ENCODE measurements at places on chromosomes 1 and 21.

DNA sequence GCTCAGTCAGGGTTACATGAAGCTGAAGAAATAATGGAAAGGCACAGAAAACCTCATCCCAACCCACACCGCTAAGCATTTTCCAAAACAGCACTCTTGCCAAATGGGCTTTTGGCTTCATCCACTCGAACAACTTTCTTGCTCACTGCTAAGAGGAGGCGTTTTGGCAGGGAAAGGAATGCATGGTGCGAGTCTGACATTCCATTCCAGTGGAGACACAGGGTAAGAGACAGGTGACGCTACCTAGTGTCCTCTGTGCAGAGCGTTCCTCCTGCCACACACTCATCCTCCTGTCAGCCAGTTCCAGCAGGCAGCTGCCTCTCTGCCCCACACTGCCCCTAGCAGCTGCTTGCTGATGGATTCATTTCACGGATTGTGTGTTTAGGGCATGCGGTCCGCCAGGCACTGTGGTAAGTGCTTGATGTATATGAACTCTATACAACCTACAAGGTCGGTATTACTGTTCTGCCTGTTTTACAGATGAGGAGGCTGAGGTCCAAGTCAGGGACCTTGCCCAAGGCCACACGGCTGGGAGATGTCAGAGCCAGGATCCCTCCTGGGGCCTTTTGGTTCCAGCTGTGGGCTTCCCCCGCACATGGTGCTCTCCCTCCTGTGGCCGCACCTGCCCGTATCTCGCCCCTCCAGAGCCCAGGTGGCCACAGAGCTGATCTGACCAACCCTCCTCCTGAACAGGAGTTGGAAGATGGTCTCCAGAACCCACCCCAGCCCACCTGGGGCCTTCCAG lies 25.7 kb upstream of the BACE2 start:
- peak; percentile 6 for DNase-seq

DNA sequence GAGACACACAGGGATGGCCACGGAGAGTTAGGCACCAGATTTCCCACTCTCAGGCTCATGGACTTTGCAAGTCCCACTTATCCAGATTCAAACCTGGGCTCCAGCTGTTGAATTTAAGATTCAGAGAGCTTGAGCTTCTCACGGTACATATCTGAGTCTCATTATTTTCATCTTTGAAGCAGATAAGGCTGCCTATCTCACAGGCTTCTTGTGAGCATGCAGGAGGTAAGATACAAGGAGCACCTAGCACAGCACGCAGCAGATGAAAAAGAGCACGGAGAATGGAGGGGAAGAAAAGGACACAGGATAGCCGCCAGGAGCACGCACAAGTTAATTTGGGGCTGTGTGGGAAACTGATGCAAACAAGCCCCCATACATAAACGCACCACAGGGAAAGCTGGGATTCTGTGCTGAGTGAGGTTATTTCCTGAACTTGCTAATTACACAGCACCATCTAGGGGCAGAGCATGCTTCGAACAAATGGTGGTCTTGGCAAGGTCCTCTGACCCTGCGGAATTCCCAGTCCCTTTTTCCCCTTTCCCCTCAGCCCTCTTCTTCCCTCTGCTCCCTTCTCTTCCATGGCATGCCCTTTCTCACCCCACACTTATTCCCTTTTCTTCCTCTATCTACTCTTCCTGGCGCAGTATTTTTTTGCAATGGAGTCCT lies 134.7 kb upstream of the VANGL1 start:
- DNase-seq: peak; percentile 22

DNA sequence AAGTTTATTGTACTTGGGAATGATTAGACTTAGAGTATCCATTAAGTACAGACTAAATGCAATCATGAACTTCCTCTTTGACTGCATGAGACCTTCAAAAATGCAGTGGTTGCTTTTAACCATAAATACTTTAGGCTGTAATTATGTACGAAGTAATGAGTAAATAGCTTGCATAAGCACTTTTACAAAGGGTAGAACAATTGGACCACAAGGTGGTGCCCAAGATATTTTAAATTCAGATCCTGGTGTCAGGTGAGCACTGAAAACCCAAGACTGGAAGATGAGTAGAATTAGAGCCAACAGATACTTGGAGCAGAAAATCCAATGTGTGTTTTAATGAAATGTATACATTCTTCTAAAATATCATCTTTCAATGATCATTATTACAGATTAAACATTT lies 43.4 kb upstream of the RHOU start:
- DNase-seq: peak; percentile 22

- DNase-seq: no peak
Observed at GRCh38 chr1:61238359-61238665, 156.0 kb downstream of the NFIA start.

DNA sequence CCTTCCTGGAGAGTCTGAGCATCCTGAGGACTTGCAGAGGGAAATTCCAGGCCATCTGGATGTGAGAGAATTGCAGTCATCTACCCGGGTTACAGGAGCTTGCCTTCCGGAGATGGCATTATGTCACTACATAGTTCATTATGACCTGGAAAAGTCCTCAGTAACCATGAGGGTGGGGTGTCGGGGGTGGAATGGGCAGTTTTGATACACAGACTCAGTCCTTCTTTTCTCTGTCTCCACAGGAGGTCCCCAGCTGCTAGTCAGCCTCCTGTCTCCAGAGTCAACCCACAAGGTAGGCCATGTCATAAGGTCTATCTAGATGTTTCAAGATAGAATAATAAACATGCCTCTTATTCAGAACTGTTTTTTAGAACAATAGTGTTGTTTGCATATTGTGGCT lies 268.2 kb upstream of the SGIP1 start:
- no peak for DNase-seq

GRCh38 chr1:116268211-116268610 lies 104.8 kb upstream of the ATP1A1 start:
- DNase-seq: no peak

DNA sequence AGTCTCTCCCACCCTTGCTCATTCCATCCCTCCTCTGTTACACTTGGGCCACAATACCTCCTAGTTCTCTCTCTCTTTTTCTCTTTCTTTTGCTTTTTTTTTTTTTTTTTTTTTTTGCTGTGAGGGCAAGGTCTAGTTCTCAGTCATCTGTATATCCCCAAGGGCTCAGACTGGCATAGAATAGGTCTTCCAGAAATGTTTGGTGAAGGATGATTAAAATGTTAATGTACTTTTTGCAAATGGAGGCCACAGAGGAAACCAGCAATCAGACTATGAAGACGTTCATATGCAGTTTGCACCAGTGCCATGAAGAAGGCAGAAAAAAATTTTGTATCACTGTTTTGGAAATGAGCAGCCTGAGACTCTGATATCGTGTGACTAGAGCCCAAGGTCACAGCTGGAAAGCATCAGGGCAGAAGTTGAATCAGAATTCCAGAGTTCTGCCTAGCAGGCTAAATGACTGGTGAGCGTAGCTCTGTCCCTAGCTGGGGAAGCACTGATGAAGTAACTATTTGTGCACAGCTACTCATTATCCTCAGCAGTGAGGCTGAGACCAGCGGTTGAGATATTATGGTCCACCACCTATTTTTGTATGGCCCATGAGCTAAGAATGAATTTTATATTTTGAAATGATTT lies 186.5 kb downstream of the TGFBR3 start:
- DNase-seq: peak; percentile 37

GRCh38 chr1:46342084-46342656 lies 1.6 kb downstream of the NSUN4 start:
- DNase-seq: peak; percentile 52

GRCh38 chr1:91606546-91607078 lies 106.0 kb downstream of the CDC7 start:
- no peak for DNase-seq

GRCh38 chr1:207335695-207336363 lies 14.4 kb downstream of the CD55 start:
- DNase-seq: no peak

- no peak for DNase-seq
Observed at GRCh38 chr1:236253918-236254637, 27.7 kb downstream of the ERO1B start.

DNA sequence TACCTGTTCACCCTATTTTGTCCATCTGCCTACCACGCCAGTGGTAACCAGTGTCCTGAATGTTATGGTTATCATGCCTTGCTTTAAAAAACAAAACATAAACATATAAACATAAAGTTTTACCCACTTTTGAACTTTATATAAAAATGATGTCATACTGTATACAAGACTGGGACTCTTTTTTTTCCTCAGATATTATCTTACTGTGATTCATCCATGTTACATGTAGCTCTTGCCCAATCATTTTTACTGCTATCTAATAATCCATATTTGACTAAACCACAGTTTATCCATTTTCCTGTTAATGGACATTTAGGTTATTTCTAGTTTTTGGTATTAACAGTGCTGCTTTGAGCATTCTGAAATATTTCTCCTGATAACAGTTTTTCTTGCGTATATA lies 78.8 kb downstream of the GPR161 start:
- DNase-seq: no peak

DNA sequence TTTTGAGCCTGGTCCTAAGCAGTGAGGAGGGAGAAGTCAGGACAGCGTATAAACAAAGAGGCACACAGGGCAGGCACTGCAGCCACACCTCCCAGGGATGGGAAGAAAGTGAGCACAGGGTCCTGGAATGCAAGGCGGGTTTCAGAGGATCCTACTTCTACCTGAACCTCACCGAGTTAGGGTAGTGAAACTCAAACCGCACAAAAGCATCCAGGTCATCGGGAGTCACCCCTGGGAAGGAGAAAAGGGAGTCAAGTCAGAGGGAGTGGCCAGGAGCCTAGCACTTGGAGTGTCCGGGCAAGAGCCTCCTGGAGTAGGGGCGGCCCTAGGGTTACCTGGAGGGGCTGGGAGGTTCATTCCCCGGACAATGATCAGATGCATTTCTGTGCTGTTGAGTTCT lies 10.6 kb downstream of the CC2D1B start:
- DNase-seq: no peak

- DNase-seq: peak; percentile 75
Observed at GRCh38 chr21:41366522-41367151, 4.8 kb downstream of the MX2 start.

GRCh38 chr1:18636596-18637508 lies 6.2 kb downstream of the PAX7 start:
- DNase-seq: no peak

- DNase-seq: peak; percentile 18
Observed at GRCh38 chr1:92536980-92537884, 50.5 kb upstream of the GFI1 start.

- DNase-seq: no peak
Observed at GRCh38 chr1:77024500-77024899, 157.2 kb downstream of the ST6GALNAC5 start.

GRCh38 chr21:35215870-35216269 lies 166.8 kb upstream of the RUNX1 start:
- DNase-seq: no peak

DNA sequence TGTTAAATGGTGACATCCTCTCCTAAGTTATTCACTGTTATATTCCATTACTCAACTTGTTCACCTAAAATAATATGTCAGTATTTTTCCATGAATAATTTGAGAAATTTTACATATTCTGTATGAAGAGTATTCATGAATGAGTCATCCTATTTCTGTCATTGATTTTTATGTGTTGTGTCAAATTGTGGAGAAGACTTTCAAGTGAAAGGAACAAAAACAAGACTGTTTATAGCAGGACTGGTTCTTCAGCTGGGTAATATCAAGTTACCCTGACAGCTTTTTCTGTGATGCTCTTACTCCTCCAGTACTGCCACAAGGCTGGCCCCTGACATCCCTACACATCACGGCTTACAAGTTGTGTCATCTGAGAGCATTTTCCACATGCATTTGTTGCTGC lies 847.7 kb downstream of the NCAM2 start:
- no peak for DNase-seq

DNA sequence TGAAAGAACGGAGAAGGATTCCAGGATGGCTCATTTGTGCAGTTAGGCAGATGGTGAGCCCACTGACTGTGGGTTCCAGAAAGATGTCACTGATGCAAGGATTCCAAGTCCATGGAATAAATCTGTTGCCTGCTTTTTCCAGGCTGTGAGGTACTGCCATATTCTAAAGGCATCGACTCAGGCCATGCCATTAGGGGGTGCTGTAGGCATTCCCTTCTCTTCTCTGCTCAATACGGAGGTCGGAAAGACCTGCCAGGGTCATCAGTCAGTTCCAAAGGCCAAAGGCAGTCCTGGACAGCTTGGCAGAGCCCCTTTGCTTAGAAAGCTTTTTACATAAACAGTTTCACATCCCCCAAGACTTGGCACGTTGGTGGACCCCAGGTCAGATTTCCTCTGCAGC lies 31.7 kb upstream of the TMEM125 start:
- peak; percentile 62 for DNase-seq

GRCh38 chr1:7726623-7727022 lies 44.5 kb upstream of the VAMP3 start:
- no peak for DNase-seq

DNA sequence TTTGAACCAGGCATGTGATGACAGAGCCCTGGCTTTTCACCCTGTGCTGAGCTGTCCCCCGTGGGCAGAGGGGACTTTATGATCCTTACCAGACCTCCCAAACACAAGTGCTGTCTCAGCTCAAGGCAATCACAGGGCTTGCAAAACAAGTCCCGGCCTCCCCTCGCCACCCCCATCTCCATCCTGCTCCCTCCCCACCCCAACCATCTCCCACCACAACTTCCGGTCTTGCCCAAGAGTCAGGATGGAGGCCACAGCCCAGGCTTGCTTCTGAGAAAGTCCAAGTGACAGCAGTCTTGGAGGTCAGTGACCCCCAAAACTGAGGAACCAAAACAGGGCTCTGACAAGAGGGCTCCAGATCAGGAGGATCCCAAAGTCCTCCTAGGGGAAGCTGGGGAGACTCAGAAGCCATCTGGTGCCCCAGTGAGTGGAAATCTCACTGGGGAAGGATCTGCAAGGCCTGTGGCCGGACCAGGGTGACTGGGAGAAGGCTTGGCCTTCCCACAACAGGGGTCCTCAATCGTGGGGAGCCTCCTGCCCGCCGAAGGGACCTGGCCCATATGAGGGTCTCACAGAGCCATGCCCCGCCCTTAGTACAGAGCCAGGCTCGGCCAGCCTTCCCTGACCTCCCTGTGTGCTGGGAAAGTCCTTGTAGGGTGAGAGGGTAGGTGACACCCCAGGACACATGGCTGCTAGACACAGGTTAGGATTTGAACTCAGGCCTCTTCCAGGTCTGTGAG lies 4.5 kb upstream of the SDC3 start:
- DNase-seq: no peak

GRCh38 chr1:63466759-63467158 lies 56.3 kb downstream of the ITGB3BP start:
- DNase-seq: no peak

GRCh38 chr1:118973531-118974137 lies 14.5 kb downstream of the TBX15 start:
- no peak for DNase-seq

DNA sequence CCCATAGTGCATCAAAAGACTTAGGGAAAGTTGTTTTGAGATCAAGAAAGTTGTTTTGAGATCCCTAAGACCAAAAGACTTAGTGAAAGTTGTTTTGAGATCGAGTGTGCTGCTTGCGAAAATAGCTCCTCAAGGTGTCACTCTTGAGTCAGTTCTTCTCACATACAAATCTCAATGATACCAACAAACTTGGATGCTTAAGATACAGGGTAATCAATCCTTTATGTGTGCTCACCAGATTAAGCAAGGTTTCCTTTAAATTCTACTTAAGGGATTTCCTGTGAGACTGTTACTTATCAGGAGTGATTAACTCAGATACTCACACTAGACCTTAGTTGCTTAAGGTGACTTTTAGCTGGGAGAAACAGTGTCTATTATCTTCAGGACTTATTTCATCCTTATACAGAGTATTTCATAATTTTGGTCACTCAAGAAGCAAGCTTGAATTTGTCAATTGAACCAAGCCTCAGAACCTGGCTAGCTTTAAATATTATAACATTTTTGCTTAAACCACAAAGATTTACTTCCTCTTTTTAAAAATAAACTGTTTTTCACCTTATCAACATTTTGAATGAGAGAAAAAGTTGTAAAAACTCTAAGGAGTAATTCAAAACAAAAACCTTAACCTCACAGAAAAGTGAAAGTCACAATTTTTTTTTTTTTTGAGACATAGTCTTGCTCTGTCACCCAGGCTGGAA lies 8.0 kb upstream of the RLF start:
- peak; percentile 46 for DNase-seq

Measured in brain microvascular endothelial cell (primary cell).